Neural cell (in vitro differentiated cells): ENCODE measurements at places on chromosomes 3 and 15. TPM values are rescaled to one million over a fixed set of nuclear protein-coding genes. Genes with fewer than 3 reads are reported as not detected.

Gene OR5K4
- polyA plus RNA-seq: not detected in 2 replicates

Gene ZNF502
- polyA plus RNA-seq: 14.3 and 16.0 TPM in 2 replicates

Gene MST1R
- 2.0 and 4.2 TPM in 2 replicates for polyA plus RNA-seq

Gene SERINC4
- polyA plus RNA-seq: 0.38 and 0.47 TPM in 2 replicates

Gene GOLGA8J
- not detected in 2 replicates for polyA plus RNA-seq
